Kidney capillary endothelial cell (primary cell): ENCODE measurements at places on chromosomes 13 and 19.

DNA sequence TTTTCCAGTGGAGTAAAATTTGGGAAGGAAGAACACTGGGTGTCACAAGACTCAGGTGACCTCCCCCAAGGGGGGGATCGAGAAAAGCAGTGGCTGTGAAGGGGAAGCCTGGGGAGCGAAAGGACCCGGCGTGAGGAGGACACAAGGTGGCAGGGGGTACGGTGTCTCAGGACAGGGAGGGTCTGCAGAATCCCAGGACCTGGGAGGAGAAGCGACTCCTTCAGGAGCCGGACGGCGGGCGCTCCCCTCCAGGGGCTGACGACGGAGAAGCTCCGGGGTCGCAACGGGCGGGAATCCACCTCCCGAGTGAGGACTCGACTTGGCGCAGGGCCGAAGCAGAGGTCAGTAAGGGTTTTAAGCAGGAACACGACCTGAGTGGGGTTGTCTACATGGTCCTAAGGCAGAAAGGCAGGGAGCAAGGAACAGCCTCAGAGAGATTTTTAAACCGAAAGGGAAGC, 529 bp downstream of the ZNF836 start:
- DNase-seq = peak; percentile 15

DNA sequence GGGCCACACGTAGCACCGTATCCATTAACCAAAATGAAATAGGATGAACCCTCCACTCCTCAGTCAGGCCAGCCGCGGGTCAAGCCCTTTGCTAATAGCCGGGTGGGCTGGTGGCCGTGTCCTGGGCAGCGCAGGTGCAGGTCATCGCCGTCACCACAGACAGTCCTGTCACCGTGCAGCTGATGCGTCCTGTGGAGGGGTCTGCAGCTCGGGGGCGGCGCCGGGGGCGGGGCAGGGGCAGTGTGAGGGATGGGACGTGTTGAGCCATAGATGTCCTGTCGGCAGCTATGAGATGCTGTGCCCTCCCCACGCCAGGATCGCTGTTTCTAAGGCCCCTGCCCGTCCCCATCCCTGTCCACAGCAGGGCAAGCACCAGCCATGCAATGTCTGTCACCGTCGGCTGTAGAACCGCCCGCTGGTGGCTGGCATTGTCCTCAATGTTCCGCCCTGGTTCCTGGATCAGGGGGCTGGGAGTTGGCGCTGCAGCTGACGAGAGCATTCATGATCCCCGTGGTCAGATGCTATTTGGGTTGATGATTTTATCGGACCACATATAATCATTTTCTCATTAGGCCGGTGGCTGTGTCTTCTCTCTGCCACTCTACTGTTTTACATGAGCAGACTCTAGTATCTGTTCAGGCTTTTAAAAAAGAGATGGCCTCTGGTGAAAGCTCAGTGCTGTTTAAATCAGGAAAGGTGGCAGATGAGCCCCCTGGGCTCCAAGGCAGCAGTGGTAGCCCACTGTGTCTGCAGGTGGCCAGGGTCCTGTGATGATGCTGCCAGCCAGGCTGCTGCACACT, 126.1 kb downstream of the KDM4B start:
- DNase-seq = no peak

GRCh38 chr13:83085186-83085900, 796.9 kb downstream of the SLITRK1 start:
- DNase-seq = no peak

- DNase-seq = no peak
Observed at GRCh38 chr19:18776736-18777135, 14.4 kb downstream of the COMP start.

DNA sequence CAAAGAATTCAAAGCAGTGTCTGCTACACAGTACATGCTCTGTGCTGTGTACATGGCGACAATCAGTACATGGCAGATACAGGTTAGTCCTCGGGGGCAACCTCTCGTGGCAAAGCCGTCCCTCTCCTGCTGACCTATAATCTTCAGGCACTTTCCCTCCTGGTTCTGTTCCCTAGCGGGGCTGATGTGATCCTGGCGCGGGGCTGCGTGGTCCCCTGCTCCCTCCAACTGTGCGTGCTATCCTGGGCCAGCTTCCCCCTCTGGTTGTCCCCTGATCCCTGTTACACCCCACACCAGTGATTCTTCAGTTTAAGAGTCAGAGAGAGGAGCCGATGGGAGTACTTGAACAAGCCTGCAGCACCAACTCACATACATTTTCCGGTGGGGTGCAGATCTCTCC, 12.1 kb downstream of the MAG start:
- no peak for DNase-seq

- DNase-seq = no peak
Observed at GRCh38 chr13:21219036-21219381, 42.6 kb downstream of the MRPL57 start.

DNA sequence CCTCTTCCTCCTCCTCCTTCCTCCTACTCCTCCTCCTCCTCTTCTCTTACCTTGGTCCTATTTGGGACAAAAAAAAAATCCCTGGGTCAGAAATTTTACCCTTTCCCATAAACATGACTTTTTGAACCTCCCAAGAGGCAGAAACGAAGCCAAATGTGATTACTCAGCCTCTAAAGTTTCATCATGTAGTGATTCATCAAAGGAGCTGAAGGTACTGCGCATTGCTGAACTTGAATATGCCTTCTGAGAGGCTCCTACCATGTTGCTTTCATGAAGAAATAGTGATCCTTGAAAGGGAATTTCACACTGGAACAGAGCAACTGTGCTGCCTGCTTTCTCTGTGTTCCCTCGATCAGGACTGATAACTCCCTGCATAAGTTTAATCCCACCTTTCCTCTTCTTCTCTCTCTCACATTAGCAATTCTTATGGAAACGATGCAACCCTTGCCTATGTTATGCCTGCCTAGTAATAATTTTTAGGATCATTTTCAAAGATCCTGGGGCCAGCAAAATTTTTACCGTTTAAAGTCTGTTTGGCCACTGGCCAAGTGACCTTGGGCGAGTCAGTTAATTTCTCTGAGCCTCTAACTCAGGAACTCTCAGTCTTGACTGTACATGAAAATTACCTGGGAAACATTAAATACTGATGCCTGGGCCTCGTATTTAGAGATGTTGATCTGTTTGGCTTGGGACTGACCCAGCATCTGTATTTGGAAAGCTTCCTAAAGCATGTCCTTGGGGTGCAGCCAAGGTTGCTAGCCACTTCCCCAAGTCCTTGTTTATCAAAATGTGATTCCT, 149.5 kb downstream of the DCT start:
- no peak for DNase-seq

DNA sequence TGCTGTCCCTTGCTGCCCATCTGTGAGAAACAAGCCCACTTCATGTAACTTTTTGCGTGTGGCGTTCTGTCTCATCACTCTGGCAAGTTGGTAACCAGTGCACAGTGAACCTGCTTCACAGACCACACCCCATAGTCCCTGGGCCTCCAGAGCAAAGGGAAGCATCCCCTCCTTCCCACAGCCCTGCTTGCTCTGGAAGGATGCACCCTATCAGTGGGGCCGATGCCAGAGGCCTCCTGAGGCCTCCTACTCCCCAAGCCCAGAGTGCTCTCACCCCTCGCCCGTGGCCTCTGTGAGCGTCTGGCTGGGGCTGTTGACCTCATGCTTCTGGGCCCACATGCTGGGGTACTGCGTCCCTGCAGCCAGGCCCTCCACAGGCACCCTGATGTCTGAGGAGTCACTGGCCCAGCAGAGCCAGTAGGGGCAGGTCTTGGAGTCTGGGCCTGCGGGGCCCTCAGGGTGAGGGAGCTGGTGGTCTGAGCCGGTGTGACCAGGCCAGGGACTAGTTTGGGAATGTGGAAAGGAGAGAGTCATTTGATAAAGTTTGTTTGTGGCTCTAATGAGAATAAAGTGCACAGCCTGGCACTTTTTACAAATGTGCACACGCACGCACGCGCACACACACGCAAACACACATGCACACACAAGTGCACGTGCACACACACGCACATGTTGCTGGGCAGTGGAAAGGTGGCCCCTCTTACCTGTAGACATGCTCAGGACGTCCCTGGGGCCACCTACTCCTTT, 5.1 kb downstream of the TMEM86B start:
- DNase-seq = no peak

DNA sequence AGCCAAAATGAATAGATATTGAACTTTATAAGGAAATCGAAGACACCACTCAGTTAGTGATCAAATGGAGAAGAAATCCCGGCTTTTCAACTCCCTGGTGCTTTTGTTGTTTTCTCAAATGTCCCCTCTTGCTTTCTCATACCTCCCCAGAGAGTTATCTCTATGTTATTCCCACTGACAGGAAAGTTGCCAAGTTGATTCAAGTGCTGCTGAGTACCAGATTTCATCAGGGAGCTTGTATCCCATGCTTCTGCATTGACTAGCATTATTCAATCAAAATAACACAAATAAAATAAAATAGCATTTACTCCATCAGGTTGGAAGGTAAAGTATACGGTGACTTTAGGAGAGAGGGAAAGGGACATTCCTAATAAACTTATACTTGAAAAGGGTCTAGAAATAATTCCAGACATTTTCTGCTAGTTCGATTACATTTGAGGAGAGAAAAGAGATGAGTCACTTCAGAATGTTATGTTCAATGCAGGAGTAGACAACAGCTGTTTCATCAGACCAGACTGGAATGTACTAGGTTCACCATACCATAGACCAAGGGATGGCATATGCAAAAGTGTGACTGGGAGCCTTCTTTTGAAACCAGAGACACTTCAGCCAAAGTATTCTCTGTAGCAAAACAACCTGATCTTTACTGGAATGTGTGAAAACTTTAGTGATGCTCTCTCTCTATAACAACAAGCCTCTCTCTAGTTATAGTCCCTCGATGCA, 397.8 kb downstream of the FGF14 start:
- no peak for DNase-seq

GRCh38 chr19:19493841-19494546, 21.4 kb downstream of the TSSK6 start:
- DNase-seq = no peak

DNA sequence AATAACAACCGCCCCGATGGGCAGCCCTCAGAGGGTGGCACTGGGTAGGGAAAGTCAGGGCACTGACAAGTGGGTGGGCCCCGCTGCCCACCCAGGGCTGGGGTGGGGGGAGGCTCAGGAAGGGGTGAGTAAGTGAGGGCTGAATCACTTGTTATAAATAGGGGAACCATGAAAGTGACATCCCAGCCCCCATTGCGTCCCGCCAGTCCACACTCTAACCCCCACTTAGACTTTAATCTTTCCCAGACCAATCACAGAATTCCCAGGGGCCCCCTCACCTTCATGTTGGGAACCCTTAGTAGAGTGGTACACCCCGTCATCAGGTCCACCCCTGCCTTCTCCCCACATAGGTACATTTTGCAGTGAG, 37.0 kb upstream of the NANOS3 start:
- DNase-seq = peak; percentile 85

DNA sequence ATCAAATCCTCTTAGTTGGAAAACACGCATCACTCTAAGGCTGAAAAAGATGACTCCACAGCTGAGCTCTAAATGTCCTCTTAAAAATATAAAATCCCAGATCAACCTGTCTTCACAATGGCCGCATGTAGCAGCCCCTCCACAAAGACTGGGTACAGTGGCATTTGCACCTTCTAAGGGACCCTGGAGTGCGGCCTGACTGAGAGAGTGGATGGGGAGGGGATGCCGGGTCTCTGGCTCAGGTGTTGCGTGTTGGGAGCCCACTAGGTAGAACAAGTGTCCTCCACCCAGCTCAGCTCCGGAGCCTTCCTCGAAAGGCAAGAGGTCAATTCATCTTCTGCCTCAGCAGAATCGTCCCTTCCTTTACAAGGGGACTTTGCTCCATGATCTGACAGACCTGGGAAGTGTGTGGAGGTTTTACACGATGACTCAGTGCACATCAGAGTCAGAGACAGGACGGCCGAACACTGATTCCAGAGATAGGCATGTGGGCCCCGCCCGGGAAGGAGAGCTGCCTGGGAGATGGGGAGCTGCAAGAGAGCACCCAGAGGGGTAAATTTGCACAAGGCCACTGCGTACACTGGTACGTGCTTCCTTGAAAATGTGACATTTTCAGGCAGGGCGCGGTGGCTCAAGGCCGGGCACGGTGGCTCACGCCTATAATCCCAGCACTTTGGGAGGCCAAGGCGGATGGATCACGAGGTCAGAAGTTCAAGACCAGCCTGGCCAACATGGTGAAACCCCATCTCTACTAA, 23.5 kb upstream of the SLC15A1 start:
- DNase-seq = peak; percentile 26

- peak; percentile 96 for DNase-seq
Observed at GRCh38 chr19:37997911-37998344, 90.9 kb downstream of the SIPA1L3 start.

- no peak for DNase-seq
Observed at GRCh38 chr13:41512441-41512840, 55.1 kb downstream of the RGCC start.

- no peak for DNase-seq
Observed at GRCh38 chr13:72726726-72727416, 558 bp downstream of the MZT1 start.

DNA sequence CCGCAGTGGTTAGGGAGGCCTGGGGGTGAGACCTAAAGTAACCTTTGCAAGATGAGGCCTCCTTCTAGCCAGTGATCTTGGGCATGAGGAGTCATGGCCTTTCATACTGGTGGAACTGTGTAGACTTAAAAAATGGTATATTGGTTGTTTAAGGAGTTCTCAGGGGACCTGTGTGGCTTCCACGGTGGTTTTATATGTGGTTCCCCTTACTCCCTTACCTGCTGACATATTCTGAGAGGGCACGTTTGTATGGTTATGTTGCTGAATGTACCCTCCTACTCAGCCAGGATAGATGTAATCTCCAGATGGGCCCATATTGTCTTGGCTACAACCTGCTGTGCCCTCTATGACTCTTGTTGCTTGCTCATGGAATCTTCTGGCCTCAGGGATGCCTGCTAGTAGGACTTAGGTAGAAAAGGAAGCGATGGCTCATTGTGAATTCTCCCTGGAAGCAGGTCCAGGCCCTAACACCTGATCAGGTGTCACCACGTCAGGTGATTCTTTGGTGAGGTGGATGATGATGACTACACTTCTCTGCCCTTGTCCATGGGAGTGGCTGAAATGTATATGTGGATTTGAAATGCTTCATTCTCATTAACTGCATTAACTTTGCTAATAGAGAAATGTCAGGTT, 1.8 kb downstream of the ZNF460 start:
- DNase-seq = no peak
